ENCODE measurements at places on chromosomes 2 and 18.
A peak's percentile ranks its signal among the peaks of the same experiment; 100 is the strongest.

DNA sequence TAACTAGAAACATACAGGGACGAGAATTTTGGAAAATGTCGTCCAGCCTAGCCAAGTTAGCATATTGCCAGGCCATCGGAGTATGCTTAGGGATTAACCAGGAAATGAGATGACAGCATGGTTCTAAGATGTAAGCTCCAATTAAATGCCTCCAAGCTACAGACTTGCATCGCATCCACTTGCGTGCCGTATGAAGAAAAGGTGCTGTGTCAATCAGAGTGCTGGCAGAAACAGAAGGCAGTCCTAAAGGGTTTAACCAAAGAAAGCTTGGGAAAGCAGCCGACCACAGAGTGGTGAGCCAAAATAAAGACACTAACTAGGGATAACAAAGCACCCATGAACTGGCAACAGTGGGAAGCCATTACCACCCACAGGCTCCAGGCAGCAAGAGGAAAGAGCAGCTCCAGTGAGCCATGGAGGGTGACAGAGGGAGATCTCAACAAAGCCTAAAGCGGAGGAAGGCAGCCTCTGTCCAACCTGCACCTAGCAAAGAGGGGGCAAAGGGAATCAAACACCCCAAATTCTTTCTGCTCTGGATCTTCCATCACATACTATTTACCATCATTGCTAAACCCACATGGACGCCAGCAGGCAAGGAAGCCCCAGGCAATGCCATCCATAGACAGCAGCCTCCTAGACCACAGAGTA, 27.6 kb upstream of the SOCS6 start:
- DNase-seq: no peak

DNA sequence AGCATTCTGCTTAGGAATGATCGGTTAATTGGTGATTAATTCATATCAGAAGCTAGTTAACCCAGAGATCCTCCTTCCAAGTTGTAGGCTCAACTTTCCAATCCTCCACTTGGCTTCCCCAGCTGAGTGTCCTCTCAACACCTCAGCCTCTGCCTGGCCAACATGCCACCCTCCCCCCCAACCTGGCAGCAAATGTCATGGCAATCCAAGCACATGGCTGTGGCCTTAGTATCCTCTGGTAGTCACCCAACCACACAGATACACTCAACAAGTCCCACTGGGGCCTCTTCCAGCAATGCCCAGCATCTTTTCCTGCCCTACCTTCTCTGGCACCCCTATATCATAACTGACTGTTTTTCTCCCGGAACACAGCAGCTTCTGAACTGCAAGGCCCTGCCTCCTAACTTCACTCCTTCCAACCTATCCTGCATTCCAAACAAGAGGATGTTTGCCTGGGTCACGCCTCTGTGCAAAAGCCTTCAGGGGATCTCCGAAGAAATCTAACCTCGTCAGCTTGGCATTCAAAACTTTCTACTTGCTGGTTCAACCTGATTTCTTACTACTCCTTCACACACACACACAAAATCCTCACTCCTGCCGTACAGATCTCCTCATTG, 195.0 kb downstream of the CYP26B1 start:
- DNase-seq: no peak

DNA sequence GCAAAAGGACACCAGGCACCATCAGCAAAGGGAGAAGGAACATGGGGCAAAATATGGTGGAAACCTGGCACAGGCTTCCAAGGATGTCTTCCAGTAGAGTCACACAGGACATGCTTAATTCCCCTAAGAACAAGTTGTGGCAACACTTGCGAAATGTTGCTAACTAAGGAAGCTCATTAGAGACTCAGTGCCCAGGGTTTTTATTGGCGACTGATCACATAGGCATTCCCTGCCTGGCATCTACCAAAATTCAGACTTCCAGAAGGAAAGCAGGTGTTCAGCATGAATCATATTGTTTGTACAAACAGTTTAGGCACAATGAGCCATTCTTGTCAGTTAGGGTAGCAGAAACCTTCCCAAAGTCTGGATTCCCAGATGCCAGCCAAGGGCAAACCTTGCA, 25.7 kb downstream of the SLC4A1AP start:
- DNase-seq: peak; percentile 18

GRCh38 chr2:209872675-209873074, 101.0 kb downstream of the UNC80 start:
- no peak for DNase-seq

DNA sequence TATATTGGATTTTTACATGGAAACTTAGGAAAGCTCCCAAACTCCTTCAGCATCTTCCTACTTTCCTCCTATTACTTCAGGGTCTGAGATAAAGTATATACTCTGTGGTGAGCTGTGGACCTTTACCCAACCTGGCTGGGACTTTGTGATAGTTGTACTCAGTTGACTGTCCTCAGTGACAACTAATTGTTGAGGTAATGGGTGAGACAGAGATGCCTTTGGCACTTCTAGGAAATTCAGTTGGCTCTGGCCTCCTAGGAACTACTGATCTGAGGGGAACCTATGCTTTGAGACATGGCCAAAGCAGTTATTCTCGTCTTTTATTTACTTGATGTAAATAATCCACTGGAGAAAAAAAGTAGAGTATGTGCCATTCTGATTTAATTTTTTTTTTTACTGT, 39.4 kb upstream of the ZNF638 start:
- no peak for DNase-seq

GRCh38 chr2:209582281-209582680, 158.4 kb downstream of the MAP2 start:
- no peak for DNase-seq

DNA sequence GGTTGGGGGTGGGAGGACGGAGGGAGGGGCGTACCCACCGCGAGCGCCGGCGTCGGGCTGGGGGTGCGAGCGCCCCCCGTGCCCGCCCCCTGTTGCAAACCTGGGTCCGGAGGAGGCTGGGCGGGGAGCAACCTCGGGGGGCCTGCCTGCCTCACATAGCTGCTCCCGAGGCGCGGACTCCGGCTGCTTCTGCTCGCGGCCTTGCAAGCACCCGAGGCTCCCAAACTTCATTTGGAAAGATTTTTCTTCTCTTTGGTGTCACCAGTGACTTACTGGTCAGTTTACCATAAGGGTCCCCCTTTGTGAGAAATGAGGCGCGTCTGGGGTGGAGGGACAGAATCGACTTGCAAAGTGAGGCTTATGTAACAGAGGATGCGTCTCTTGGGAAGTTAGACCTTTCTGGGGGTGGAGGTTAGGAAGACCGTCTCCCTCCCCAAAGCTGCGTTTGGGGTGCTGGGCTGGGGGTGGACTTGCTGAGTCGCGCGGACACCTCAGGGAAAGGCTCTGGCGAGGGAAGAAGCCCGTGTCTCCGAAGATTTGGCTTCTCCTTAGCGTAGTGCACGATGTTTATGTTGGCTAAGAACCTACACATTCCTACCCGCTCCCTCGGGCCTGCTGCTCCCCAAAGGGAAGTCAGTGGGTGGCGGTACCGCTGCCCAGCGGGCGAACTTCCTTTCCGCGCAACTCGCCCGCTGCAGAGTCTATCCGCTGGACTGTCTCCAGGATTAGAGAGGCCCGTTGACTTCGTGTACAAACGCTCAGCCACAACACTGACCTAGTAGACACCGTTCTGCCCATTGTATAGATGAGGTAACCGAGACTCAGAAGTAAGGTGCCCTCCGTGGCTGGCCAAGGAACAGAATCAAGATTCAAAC, 559 bp downstream of the TMEM37 start:
- no peak for DNase-seq

DNA sequence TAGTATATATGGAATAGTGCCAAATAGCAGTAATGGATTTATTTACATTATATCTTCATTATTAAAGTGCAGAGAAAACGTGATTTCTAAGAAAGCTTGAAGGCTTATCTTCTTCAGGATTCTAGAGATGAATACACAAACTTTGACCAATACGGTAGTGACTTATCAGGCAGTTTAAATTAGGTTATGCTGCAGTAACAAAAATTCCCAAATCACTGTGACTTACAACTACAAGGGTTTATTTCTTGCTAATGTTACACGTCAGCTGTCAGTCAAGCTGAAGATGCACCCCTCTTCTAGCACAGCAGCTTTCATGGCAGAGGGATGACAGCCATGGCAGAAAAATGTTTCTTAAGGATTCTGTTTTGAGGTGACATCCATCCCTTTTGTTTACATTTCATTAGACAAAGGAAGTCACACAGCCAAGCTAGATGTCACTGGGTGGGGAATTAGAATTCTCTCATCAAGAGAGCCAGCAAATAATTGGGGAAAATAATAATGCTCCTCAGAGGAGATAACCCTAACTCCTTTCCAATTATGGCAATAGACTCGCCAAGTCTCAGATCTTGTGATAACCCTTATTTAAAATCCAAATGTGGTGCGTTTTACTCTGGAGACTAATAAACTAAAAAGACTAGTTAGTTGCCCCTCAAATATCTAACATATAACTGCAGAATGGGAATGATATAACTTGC, 268.3 kb upstream of the CYP26B1 start:
- no peak for DNase-seq

GRCh38 chr2:156079845-156080244, 252.7 kb downstream of the NR4A2 start:
- DNase-seq: no peak

DNA sequence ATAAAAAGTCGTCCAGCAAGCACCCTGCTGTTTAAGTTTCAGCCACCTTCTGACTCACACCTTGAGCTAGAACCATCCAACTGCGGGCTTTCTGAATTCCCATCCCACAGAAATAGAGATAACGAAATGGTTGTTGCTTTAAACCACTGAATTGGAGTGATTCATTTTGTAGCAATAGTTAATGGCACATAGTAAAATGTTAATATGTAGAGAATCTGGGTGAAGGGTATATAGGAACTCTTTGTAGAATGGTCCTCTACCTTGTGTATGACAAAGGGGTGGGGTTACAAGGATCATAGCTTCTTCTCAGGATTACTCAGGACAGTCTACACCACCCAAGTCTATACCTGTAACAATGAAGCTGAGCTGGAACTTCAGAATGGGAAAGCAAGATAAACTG, 2.4 kb upstream of the MAPRE3 start:
- DNase-seq: no peak

GRCh38 chr2:196230061-196230854, 58.9 kb upstream of the STK17B start:
- DNase-seq: no peak

GRCh38 chr2:31888550-31888949, 122.3 kb downstream of the MEMO1 start:
- no peak for DNase-seq

- DNase-seq: peak; percentile 85
Measured at GRCh38 chr2:26541401-26542193, 63.7 kb upstream of the OTOF start.

DNA sequence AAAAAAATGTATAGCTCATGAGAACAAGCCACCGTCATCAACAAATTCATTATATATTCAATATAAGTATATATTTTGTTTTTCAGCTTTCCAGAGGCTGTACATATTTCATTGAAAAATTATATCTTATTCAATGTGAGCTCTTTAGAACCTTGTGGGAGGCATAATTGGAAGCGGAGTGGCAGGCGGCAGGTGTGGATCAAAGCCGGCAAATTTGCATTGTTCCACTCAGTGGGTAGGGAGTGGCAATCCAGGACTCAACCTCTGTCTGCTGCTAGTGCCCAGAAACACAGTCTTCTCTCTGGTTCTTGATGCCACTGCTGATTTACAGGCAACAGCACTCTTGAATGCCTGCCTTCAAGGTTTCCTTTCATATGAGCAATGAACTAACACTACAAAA, 46.9 kb downstream of the GCA start:
- DNase-seq: peak; percentile 17

DNA sequence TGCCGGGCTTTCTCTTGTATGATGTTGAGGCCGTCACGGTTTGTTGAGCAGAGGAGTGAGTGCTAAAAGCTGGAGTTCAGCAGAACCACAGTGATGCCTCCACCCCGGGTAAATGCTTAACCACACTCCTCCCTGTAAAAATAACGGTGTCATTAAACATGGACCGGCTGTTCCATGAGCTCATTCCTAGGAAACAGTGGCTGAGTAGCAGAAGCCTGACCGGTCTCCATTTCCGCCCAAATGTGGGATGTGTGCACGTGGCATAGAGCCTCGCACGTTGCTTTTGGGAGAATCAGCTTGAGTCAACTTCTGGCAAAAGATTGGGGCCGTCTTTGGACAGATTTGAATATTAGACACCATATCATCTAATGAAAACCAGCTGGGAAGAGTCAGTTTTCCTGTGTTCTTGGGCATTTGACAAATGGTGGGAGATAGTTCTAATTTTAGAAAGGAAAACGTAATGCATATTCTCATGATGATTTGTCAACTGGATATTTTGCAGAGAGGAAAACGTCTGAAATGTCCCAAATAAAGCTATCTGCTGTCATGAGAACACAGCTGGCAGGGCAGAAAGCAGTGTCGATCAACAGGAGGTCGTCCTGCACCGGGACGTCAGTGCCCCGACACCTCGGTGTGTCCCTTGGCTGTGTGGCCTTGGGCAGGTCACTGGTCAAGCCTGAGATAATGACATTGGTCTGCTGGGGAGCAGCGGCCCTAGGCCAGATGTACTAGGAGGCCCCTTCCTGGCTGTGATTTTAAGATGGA, 42.4 kb downstream of the LRRFIP1 start:
- DNase-seq: peak; percentile 81

GRCh38 chr18:73841661-73842060, 306.0 kb downstream of the FBXO15 start:
- DNase-seq: no peak

DNA sequence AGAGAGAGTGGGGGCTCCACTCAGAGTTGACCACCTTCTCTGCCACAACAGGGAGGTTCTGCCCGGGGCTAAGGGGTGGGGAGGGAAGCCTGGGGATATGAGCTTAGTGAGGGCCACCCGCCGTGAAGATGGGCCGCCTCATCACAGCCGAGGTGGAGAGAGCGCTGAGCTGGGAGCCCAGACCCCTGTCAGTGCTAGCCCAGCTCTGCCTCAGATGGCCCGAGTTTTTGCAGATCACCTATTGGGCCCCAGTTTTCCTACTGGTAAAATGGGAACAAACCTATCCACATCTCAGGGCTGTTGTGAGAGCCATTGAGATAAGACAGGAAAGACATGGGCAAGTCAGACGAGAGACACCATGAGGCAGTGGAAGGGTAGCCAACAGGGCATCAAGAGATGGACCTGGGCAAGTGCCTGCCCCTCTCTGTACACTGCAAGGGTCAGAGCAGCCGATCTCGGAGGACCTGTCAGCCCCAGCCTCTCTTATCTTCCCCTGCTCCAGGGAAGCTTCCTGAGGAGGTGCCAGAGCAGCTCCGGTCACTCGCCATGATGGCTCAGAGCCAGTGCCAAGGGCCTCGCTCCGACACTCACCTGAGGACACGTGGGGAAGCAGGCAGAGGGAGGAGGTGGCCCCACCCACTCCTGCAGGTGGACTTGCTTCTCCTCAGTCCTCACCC, 88.9 kb downstream of the MCFD2 start:
- no peak for DNase-seq

DNA sequence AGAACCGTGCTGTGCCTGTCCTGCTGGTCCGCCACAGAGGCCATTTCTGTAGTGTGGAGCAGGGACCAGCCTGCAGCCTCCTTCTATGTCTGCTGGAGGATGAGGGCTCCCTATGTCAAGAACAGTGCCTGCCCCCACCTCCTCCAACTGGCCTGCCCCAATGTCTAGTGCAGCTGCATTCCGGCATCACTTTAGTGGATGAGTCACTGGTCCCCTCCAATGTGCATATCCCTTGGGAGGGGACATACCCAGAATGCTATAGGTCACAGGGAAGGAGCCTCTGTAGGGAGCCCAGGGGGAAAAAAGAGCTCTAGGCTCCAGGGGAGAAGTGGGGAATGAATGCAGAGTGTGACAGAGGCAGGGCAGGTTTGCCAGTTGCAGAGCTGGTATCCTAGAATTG, 219.6 kb downstream of the CELF4 start:
- no peak for DNase-seq

- DNase-seq: peak; percentile 44
Measured at GRCh38 chr2:165793161-165793778, 777 bp downstream of the GALNT3 start.

Data from NCI-H345 (cell line).